ENCODE measurements at places on chromosomes 5 and 9.
A peak's percentile ranks its signal among the peaks of the same experiment; 100 is the strongest.

DNA sequence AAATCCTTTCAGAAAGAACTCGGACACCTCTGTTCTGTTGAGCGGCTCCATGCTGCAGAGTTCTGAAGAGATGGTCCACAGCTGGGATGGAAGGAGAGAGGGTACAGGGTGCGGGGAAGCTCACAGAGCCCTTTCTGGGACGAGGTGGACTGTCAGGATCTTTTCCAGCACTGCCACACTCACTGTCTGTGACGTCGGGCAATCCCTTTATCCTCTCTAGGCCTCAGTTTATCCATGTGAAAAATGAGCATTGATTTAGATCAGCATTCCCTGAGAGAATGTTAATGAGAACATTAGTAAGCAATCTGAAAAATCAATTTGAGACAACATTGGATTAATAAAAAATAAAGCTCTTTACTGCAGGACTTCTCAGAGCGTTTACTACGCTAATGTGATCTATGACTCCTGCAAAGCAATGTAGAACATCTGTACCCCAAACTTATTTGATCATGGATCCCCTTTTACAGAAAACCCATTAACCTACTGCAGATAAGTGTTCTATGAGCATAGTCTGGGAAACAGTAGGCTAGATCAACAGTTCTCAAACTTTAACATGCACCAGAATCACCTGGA, at the start of gene OR13J1:
OR13J1 (minus strand) TSS at position 51 of the 573 bp plus-strand sequence; CDS start at position 51, 0 bp downstream.
- no peak for DNase-seq

- DNase-seq, result peak; percentile 10
Observed at GRCh38 chr5:91499943-91500531, 116.9 kb upstream of the ARRDC3 start.

DNA sequence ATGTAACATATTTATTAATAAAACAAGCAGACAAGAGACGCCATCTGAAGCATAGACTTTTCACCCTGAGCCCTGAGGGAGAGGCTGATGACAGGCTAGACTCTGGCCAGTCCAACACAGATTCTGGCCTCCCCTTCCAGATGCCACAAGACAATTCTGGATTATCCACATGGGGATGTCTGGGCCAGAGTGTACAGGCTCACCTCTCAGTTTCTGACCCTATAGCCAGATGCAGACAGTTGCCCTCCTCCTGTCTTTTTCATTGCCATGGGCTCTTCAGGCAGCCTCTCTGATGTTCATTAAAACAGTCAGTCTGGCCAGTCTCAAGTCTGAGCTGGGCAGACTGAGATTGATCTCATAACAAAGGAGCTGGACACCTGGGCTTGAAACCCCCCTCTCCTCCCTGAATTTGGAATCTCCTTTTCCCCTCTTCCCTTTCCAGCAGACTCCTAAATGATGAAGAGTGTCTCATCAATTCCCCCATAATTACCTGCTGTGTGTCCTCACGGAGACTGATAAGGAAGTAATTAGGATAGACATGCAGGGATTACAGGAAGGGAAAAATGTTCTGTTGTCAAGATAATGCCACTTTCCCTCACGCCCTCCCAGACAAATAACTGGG, 89.6 kb downstream of the ASTN2 start:
- no peak for DNase-seq

- no peak for DNase-seq
Observed at GRCh38 chr9:11192993-11193392, 580.2 kb upstream of the PTPRD start.

DNA sequence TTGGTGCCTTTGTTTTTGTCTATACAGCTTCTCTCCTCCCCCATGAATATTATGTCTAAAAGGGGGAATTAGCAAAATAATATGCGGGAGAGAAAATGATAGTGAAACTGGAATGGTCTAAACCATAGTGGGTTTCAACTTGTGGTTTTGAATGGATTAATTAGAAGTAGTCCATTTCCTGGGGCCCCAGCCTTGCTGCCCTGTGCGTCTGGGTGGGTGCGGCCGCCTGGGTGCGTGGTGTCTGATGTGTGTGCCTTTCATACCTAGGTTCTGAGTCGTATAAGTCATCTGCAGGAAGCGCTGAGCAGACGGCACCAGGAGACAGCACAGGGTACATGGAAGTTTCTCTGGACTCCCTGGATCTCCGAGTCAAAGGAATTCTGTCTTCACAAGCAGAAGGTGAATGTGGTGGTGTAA, 120.0 kb upstream of the CACNA1B start:
- DNase-seq, result no peak

GRCh38 chr9:71911908-71912335, 483 bp downstream of the C9orf85 start:
- no peak for DNase-seq

- DNase-seq, result no peak
Observed at GRCh38 chr9:8468045-8468637, 668.6 kb upstream of the DMAC1 start.

DNA sequence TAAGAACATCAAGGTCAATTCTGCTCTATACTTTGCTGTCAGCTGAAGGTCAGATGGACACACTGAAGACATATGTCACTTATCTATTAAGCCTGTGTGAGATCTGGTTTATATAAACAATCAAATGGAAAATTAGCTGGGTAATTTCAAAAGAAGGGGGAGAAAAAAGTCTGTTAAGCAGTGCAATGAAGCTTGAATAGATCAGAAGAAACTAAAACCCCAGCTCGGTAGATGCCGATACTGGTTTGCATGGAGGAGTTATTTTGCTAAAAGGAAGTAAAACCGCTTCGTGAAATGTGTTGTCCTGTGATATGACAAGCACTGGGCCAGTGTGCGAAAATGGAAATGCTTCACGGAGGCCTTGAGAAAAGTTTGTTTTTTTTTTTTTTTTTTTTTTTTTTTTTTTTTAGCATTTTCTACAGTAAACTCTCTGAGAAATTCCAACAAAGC, 148.8 kb downstream of the MEF2C start:
- no peak for DNase-seq

DNA sequence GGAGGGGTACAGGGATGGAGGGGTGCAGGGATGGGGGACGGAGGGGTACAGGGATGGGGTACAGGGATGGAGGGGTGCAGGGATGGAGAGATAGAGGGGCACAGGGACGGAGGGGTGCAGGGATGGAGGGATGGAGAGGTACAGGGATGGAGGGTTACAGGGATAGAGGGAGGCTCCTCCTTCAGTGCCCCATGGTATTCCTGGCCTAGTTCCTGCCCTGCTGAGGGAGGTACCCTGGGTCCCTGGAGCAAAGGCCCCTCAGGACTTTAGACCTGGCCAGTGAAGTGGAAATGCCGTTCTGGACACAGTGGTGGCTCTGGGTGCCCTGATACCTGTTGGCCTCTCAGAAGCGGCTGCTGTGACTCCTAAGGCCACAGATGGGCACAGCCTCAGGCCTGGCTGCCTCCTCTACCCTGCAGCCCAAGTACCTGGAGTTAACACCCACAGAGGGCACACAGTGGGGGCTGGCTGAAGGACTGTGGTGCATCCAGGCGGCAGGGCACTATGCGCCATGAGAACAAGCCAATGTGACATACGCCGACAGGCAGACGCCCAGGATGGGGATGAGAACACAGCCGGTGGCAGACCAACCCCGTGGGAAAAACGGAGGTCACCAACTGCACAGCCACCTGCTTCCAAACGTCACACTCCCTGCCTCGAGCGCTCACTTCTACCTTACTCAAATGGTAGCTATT, 8.4 kb downstream of the PTGES2 start:
- DNase-seq, result no peak

DNA sequence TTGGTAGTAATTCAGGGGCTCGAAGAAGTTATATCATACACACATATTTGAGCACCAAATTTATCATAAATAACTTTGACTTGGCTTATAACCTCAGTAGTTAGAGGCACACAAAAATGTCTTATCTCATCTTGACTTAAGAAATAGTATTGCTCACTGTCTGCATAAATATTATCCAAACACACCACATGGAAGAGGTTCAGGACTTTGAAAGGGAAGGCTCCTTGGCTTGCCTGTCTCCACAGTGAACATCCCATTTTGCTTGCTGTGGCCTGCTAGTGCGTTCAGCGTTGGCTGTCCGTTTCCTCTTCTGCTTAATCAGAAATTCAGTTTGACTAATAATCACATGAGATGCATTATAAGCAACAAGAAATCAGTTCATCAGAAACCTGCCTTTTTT, 13.9 kb downstream of the GRXCR2 start:
- DNase-seq, result no peak

GRCh38 chr9:36928670-36929349, 105.3 kb downstream of the PAX5 start:
- no peak for DNase-seq

DNA sequence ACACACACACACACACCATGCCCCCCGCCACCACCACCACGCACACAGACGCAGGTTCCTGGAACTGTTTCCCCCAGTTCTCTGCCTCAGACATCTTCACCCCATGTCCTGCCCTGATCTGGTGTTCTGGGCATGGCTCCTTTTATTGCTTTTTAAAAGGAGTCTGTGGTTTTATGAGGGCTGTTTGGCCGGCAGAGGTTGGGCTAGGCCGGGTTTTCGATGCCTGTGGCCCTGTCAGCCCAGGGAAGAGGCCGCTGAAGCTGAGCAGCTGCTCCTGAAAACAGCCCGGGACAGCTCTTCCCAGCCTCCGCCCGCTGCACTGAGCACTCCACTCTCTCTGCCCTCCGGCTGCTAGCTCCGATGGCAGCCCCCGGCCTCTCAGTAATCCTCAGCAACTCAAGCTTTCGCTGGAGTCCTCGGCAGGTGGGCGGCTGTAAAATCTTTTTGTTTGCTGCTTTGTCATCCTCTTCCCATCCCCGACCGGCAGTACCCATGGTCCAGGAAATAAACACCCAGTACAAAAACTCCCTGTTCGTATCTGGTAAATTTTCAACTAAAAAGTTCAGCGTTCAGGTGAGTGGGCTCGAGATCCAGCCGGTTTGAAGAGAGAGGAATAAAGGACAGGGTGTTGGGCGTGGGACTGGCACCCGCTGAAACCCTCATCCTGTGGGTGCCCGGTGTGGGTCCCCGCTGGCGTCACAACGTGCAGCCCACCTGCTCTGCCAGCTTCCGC, 103.0 kb upstream of the ERCC6L2 start:
- DNase-seq, result no peak

DNA sequence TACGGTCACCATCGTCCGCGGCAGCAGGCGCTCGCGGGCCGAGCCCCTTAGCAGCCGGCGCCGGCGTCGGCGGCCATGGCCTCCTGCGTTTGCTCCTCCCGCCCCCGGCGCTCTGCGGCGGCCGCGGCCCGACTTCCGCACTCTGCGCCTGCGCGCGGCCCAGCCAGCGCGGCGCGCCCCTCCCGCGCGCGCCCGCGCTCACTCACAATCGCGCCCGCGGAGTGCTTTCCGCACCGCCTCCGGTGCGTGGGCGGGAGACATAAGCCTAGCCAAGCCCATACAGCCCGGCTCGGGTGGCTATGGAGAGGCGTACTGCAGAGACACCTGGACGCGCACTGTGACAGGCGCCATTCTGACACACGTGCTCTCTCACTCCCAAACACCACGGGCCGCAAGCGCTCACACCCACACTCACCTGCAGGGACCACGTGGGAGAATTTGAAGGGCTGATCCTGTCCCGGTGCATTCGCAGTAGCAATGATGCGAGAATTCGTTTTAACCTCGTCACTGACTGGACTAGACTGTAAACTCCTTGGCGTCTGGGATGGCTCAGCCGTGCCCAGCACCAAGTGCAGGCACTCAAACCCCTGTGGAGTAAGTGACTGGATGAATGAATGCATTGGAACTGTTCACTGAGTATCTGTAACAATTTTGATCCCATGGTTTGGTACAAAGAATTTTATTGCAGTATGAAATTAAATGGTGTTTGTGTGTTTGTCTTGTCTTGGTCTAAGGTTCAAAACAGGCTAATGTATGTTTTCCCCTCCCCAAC, at the start of gene RNF145:
RNF145 (minus strand) TSS at position 116 of the 772 bp plus-strand sequence. CDS start 5,936 bp downstream, outside the sequence.
- no peak for DNase-seq

- DNase-seq, result no peak
Observed at GRCh38 chr5:124421584-124421983, 324.9 kb downstream of the ZNF608 start.

DNA sequence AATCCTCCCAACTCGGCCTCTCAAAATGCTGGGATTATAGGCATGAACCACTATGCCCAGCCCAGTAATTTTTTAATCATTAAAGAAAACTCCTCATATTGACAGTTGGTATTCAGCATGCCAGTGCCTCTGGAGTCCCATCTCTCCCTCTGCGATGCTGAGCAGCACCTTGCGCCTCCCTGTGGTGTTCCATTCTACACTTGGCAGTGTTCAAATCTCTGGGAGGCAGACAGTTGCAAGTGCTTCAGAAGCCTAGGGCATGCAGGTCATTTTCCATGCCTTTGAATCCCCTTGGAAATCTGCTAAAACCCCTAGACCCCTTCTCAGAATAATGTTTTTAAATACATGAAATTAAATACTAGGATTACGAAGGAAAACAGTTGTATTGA, 41.3 kb downstream of the GARNL3 start:
- DNase-seq, result no peak

DNA sequence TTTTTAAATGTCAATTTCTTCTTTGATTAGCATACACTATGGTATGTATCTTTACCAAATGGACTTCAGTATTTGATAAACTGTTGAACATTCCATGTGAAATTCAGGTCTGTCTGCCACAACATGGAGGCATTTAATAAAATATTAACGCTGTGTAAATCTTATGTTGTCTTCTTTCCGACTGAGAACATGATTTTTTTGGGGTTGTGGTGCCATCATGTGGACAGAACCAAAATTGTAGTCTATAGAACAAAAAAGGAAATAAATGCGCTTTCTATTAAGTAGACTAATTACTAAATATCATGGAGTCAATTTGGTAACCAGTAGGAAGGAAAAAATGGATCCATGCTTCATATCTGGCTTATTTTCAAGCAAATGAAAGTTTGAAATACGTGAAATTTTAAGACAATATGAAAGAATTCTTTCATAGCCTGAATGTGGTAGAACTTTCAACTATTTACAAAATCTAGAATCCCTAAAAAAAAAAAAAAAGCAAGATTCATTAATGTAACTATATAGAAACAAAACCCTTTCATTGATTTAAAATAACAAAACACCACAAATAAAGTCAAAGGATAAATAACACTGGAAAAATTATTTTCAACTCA, 2.8 kb upstream of the PLK2 start:
- DNase-seq, result no peak

DNA sequence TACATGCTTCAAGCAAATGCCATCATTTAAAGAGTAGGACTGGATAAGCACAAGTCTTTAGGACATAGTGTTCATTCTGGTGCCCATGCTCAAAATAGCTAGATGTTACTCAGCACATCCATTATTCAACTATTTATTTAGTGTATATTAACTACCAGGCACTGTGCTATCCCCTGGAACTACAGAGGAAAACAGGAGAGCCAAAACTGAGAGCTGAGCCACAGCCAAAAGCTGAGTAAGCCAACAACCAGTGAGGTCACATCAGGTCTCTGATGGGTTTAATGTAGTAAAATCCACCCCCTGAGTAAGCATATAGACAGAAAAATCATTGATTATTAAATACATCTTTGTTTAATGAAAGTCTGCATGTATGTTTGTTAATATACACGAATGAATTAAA, 469.3 kb upstream of the DMAC1 start:
- DNase-seq, result no peak

Measured in NCI-H1436 treated with DMSO at 0.1 percent for 48 hours (cell line).